ENCODE measurements at places on chromosomes 6 and 20.

- no peak for DNase-seq
Observed at GRCh38 chr6:33797626-33798342, 6.0 kb downstream of the MLN start.

DNA sequence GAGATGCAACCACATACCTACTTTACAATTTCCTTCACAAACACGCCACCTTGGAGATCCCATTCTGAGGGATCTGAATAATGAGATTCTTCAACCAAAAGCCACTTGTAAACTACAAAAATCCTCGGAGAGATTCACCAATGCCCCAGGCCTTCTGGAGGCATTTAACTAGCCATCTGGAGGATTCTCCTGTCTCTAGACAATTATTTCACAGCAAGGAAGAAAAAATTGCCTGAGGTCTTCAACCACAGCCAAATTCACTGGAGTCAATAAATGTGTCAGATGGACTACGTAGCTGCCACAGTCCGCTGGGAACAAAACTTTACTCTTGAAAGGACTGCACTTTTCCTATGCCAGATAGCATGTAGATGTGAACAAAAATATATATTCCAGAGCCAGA is 19.0 kb upstream of the DCDC2 start:
- DNase-seq: no peak

DNA sequence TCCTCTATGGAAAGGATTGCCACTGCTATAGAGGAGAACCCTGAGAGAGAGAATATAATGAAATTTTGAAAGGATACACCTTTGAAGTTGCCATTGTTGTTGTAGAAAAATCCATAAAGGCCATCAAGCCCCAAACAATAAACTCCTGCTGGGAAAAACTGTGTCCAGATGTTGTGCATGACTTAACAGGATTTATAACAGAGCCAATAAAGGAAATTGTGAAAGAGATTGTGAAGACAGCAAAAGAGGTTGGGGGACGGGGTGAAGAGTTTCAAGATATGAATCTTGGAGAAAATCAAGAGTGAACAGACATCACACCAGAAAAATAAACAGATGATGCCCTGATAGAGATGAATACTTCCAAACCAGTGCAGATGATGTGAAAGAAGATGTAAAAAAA is 396.4 kb downstream of the BCKDHB start:
- no peak for DNase-seq

- DNase-seq: no peak
Observed at GRCh38 chr6:56155634-56156141, 91.7 kb downstream of the COL21A1 start.

- no peak for DNase-seq
Observed at GRCh38 chr6:169024047-169024660, 229.5 kb downstream of the THBS2 start.

DNA sequence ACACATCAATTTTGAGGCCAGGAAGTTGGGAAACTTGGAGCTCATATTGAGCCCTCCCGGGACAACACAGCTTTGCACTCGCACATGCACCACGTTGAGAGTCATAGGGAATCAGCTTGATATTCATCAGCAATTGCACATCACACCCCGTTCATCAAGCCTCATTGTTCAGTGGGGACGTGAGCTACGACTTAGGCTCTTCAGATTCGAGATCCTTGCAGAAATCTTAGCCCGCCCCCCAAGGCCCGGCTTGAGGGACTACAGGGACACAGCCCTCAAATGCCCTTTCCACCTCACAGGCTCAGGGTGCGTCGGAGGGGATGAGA is 93.0 kb upstream of the MAFB start:
- no peak for DNase-seq

GRCh38 chr20:63284544-63284949 is 8.4 kb upstream of the COL20A1 start:
- peak; percentile 76 for DNase-seq

- no peak for DNase-seq
Observed at GRCh38 chr6:165988302-165988756, 179.3 kb downstream of the TBXT start.

DNA sequence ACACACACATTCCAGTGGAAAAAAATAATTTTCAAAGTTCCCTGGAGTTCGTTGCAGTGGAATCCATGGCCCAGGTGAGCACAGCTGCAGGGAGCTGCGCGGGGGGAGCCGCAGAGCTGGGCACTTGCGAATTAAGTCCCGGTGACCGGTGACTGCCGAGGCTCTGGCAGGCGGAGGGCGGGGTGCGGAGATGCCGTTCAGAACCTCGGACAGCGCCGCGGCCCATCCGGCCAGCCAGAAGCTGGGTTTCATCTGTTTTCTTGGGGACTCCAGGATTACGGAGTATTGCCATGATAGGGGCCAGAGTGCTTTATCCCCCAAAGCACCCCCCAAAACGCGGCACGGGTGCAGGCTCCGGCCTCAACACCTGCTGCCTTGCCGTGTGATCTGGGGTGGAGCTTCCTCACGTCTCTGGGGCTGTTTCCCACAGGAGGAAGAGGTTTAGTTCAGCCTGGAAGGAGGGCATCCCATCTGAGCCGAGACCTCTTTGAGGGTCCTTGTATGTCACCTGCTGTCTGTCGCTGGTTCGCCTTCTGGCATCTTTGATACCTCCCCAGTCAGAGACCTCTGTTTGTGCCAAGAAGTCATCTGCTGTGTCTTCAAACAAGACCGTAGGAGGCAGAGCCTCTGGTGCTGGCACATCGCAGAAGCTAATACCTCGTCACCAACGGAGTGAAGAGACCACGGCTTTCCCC is 99.4 kb downstream of the YTHDF1 start:
- DNase-seq: no peak

GRCh38 chr6:137953761-137954160 is 86.7 kb downstream of the TNFAIP3 start:
- no peak for DNase-seq

DNA sequence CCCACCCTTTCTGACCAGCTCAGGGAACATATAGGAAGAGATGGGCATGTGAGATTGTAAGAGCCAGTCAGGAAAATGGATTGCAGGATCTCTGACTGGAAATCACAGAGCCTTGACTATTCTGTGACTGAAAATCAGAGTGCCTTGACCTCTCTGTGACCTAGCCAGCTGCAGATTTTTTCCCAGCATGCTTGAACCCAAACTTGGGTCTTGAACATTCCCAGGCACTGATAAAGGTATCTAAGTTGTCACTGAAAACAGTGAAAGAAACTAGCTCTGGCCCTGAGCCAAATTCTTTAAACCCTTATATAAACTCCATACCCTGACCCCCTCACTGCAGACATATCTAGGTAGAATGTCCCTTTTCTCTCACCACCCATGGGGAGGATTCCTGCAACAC is 2.3 kb upstream of the ZNF165 start:
- DNase-seq: no peak

DNA sequence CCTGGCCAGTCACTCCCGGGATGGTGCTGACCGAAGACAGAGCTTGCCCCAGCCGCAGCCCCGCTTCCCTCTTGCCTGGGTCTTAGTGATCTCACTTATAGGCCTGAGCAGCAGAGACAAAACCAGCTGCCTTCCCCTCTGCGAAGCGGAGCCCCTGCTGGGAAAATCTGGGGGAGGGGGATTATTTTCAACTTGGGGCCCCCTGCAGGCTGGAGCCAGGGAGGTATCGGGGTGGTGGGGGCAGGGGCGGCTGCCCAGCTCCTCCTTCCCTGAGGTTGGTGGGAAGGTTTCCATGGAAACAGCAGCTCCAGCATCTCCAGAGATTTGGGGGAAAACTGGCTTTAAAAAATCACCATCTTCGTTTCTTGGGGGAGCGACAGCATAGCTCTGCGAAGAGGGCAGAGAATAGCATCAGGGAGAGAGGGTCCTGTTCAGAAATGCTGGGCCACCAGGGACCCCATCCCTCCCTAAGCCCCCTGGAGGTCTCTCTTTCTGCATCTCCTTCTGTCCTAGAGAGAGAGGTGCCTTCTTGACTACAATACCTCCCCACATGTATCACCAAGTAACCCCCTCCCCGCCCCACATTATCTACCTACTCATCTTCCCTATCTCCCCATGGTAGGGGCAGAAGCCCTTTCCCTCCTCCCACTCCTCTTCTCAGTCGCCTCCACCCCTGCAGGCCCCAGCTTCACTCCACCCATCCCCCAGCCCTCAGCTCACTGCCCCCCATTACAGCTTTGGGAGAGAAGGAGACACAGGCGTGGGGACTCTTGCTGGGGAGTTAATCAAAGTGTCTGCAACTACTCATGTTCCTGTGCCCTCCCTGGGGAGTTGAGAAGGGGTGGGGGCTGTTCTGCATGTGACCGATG is 88.4 kb upstream of the CCDC167 start:
- no peak for DNase-seq

GRCh38 chr6:163327921-163328320 is 86.6 kb upstream of the QKI start:
- peak; percentile 20 for DNase-seq

DNA sequence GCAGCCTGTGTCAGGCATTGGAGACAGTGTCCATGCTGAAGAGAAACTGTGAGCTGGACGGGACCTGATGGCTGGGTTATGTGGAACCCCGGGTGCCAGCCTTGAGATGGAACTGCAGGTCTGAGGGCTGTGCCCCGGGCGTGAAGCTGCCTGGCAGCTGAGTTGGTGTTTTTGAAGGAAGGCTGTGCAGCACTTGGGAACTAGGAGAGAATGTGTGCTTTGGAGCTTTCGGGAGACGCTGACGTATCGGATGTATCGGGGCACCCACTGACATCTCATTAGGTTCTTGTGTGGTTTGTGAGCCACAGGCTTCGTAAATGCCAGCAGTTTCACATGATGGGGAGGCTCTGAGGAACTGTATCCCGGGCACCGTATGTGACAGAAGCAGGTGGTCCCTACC is 2.2 kb downstream of the DLGAP4 start:
- no peak for DNase-seq

DNA sequence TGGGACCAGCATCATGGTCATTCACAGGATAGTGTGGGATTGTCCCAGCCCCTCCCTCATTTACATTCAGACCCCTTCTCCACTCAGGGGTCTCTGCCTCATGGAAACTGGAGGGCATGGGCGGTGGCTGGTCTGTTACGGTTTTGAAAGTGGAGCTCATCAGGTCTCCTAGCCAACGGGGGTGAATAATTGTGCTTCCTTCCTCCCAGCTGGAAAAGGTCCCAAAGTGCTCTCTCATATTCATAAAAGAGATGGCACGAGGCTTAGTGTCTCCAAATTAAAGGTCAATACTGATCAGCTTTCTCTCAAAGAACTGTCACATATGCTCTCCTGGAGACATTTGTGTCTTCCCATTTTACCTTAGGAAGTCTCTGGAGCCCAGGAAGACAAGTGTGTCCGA is 19.9 kb downstream of the JARID2 start:
- peak; percentile 58 for DNase-seq

DNA sequence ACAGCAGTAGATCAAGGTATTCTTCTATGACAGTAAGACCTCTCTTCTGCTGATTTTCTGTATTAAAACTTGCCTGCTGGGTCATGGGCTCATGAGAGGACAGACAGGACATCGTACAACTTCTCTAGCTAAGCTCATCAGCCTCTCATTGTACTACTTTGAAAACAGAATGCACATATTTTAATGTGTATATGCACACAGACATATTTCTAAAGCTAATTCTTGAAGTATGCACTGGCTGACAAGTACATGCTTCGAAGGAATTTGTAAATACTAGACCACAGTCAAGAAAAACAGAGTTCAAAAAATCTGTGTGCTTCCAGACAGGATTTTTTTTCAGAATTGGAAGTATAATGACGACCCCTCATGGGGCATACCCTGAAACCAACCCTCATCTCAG is 81.7 kb upstream of the CD83 start:
- DNase-seq: no peak

- no peak for DNase-seq
Observed at GRCh38 chr6:36834576-36835341, 4.5 kb downstream of the CPNE5 start.

DNA sequence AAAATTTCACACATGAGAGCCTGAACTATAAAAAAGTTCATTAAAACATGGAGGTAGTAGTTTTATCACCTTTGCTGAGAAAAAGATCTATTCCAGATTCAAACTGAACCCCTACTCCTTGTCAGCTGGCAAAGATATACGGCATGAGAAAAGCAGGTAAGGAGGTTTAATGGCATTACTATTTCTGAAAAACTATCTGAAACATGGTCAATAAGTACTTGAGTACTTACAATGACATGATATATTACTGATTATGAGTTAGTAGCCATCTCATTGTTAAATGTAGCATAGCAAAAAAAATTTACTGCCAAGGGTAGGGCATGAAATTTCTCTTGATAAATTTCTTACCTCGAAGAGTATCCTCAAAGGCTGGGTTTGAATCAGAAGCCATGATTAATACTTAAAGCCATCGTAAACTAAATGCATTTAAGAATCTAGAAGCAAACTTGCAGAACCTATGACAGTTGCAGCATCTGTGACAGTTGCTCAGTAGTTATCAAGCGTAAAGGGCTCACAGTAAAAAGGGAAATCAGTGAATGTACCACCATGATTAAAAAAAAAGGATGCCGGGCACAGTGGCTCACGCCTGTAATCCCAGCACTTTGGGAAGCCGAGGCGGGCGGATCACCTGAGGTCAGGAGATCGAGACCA is 8.7 kb downstream of the SLC17A5 start:
- no peak for DNase-seq

- DNase-seq: no peak
Observed at GRCh38 chr6:44074439-44074812, 52.8 kb downstream of the MRPL14 start.

GRCh38 chr6:30724906-30725667 is 4.9 kb downstream of the TUBB start:
- DNase-seq: no peak

- no peak for DNase-seq
Observed at GRCh38 chr6:168177103-168177891, 98.3 kb upstream of the FRMD1 start.

GRCh38 chr6:19811397-19812079 is 25.6 kb upstream of the ID4 start:
- no peak for DNase-seq

GRCh38 chr6:147203311-147204059 is 732 bp upstream of the STXBP5 start:
- DNase-seq: no peak

GRCh38 chr20:62117362-62117646 is 5.0 kb upstream of the LSM14B start:
- DNase-seq: no peak

- DNase-seq: no peak
Observed at GRCh38 chr6:6980999-6981597, 126.7 kb upstream of the RREB1 start.

DNA sequence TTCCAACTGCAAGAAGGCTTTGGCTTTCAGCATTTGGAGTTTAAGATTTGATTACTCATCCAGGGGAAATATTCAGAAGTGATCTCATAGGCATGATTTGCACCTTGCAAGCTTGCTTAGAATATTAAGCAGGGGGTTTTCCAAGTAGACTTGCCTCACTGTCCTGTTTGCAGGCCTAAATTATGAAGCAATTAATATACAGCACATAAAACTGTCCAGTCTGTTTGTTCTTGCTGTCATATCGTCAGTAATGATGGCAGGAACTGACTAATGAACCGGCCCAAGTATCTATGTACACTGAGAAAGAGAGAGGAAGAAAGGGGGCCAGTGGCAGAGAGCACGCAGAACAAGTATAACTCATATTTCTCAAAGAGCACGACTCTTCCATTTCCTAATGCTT is 212.5 kb upstream of the SUPT3H start:
- DNase-seq: peak; percentile 13
